Hematopoietic multipotent progenitor cell treated with erythropoietin and hydrocortisone succinate and interleukin-3 and kit ligand, for 15 days (in vitro differentiated cells): ENCODE measurements at places on chromosomes 12 and 14.

- no peak for DNase-seq
These were observed 5.2 kb upstream of the TMEM132C start for GRCh38 chr12:128261757-128262156.

DNA sequence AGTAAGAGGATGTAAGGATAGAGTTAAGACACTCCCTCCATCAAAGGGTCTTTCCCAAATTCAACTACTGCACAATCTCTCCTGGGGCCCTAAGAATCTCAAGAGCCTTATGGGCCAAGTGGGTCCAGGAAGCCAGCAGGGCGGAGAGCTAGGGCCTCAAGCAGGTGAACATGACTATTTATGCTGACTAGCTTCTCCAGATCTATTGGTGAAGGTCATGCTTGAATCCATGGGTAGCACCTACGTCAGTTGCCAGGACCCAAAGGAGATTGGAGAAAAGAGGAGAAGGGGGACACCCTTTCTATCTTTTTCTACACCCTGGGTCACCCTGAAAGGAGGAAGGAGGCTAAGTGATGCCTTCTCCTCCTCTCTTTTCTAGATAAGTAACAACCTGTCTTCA lies 534.2 kb upstream of the MIS18BP1 start:
- no peak for DNase-seq

GRCh38 chr14:51564986-51565604 lies 86.6 kb upstream of the FRMD6 start:
- no peak for DNase-seq

DNA sequence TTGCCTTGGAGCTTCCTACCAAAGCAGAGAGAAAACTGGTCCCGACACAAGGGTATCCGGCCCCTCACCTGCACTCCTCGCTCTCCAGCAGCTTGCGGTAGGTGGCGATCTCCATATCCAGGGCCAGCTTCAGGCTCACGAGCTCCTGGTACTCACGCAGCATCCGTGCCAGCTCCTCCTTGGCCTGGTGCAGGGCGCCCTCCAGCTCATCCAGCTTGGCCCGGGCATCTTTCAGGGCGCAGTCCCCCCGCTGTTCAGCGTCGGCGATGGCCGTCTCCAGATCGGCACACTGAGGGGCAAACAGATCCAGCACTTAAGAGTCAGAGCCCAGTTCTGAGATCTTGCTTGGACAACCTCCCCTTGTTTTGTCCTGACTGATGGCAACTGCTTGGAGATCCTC lies 13.7 kb downstream of the KRT72 start:
- no peak for DNase-seq

DNA sequence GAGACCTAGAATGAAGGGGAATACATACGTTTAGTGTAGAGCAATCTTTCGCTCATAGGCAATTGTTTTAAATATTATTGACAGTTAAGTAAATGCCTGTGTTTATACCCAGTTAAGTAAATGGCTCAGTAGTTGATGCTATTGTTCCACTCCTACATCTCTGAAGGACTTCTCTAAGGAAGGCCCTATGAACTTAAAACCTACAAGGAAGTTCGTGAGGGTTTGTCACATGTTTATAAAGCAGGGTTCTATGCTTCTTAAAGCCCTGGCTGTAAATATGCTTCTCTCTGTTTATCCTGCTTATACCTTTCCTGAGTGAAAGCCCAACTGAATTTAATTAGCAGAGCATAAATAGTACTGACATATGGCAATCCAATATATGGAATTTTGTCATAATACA lies 282.1 kb upstream of the NPAS3 start:
- DNase-seq = no peak

- DNase-seq = no peak
These were observed 75.4 kb downstream of the ETV6 start for GRCh38 chr12:11724888-11725311.

- DNase-seq = no peak
These were observed 21.2 kb downstream of the TDG start for GRCh38 chr12:103986829-103987228.

- DNase-seq = no peak
These were observed 8.0 kb downstream of the DTX1 start for GRCh38 chr12:113064395-113065125.

- DNase-seq = no peak
These were observed 62.7 kb upstream of the PELI2 start for GRCh38 chr14:56055511-56055910.

DNA sequence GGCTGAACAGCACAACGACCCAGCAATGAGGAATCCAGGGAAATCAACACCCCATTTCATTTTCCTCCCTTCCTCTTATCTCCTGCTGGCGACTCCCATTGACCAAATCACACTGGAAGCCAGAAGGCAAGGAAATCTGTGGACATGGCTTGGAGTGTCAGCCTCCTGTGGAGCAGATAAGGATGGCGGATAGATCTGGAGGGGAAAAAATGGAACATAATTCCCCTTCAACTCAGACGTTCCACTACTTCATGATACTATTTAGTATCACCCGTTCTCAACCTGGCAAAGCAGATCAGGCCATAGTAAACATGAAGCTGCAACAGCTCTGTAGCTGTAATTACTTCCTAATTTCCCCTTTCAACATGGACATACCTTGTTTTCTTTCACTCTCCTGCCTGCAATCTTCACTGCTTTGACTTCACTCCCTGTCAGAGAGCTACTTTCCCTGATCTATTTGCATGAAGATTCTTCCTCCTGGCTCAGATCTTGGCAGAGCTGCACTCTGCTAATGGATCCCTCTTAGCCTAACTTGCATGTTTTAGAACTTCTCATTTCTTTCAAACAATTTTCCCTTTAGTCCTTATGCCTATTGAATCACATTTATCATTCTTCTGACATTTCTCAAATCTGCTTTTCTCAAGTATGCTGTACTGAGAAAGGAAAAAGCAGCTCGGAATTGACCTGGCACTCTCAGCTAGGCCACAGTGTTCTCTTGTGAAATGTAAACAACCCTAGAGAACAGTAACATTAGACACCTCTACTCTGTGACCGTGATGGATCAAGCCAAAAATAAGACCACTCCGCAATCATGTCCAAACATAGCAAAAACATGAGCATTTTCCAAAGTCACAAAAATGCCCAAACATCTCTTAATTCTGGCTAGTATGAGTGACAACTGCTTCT lies 135.1 kb downstream of the ETNK1 start:
- DNase-seq = no peak

DNA sequence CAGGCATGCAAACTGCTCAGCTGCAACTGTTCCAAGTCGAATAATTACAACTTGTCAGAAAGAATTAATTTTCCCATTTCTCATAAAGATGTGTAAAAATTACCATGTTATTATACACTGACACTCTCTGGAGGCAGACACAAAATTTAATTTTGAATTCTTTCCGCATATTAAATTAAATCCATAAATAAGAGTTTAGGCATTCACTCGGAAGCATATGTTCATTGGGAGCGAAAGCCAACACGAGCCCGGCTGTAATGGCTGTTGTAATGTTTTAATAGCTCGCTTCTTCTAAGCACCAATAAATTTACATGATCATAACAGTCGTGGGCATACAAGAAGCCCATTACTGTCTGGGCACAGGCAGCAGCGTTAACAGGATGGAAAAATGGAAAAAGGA lies 189.6 kb upstream of the SOX5 start:
- no peak for DNase-seq

GRCh38 chr12:30694412-30695198 lies 1.1 kb downstream of the IPO8 start:
- DNase-seq = no peak

- DNase-seq = no peak
These were observed 81.6 kb upstream of the TMTC2 start for GRCh38 chr12:82605115-82605514.

DNA sequence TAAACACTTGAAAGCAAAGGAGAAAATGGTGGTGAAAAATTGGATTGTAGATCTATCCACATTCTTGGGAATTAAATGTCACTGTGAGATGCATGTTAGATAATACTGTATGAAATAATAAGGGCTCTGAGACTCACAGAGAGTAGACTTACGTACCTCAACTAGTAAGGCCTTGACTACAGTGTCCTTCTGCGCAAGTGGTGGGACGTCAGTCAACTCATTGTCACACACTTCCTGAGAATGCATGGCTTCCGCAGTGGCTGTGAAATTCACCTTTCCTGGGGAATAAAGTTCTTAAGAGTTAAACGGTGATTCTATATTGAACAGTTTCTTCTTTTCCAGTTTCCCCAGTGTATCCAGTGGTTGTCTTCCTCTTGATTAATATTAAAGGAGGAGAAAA lies 32.6 kb upstream of the PZP start:
- no peak for DNase-seq

DNA sequence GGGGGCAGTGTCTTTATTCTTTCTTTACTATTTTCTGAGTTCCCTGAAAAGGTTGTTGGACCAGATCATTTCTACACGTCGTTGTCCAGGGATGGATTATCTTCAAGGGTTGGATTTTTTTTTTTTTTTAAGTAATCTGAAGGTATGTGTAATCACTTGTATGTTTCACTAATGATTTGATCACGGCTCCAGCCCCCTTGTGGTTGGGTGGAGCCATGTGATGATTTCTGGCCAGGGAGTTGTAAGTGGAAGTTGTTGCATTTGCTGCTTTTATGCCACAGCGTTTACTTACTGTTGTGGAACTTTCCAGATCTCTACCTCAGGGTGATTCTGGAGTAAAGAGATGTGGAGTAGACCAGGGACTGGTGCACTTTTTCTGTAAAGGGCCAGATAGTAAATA lies 390.3 kb downstream of the AACS start:
- no peak for DNase-seq

GRCh38 chr12:15488481-15488880 lies 166.2 kb downstream of the PTPRO start:
- no peak for DNase-seq

GRCh38 chr12:105819549-105819948 lies 319.2 kb downstream of the NUAK1 start:
- DNase-seq = no peak

- no peak for DNase-seq
These were observed 22.1 kb downstream of the PRKD1 start for GRCh38 chr14:29905543-29905942.

- no peak for DNase-seq
These were observed 151.6 kb downstream of the KICS2 start for GRCh38 chr12:64070454-64070853.

DNA sequence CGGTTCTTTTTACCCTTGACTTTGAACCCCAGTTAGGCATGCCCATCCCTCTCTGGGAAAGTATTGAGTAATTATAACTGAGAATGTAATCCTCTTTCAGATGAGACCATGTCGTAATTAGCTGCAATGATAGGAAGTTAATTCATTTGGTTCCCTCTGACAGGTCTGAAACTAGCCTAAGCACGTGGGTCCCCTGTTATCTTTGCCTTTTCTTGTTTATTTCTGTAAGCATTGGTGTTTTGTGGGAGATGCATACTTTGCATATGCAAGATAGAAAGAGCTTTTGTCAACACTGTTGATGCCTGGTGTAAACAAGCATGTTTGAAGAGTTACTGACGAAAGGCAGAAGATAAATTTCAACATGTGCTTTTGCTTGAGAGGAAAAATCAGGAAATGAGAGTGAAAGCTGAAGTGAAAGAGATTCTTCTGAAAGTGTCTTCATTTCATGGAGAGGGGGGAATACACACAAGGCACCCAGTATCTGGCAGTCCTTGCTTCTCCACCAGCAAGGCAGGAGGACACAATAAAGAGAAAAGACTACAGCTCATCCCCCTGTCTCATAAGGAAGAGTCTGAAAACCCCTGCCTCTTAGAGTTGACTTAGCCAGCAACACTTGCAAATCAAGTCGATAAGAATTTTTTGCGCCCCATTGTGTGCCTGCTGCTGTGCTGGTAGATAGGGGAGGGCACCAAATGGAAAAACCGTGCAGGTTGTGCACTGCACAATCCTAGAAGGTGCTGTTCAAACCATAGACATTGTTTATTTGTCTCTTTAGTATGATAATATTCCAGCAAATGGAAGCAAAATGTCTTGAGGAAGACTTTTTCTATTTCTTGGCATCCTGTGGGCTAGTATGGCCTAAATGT lies 77.8 kb downstream of the SLC24A4 start:
- DNase-seq = no peak

GRCh38 chr14:65637780-65638179 lies 225.2 kb downstream of the FUT8 start:
- DNase-seq = no peak

DNA sequence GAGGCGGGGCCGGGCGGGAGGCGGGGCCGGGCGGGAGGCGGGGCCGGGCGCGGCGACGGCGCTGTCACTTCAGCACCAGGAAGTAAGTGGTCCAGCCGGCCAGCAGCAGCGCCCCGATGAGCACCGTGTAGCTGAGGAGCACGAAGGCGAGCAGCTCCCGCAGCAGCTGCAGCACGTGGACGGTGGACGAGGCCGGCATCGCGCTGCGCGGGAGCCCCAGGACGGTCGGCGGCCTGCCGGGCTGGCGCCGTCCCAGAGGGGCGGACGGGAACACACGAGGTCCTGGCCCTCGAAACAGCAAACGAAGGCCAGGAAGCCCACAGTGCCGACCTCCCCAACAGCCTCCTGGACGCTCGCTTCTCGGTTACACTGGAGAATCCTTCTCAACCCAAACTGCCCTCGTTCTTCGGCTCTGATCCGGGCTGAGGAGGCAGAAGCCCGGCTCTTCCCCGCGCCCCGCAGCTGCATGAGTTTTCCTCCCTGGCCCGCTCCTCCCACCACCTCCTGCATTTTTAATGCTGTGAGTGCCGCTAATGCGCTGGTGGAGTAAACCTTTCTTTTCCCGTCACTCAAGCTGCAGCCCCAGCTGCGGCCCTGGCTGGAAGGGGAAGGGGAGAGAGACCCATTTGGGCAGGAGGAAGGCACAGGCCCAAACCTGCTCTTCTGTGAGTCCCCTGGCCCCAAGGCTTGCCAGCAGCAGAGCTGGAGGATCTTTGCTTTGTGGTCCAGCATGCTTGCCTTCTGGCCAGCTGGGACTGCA lies 694 bp upstream of the DIABLO start:
- DNase-seq = no peak

DNA sequence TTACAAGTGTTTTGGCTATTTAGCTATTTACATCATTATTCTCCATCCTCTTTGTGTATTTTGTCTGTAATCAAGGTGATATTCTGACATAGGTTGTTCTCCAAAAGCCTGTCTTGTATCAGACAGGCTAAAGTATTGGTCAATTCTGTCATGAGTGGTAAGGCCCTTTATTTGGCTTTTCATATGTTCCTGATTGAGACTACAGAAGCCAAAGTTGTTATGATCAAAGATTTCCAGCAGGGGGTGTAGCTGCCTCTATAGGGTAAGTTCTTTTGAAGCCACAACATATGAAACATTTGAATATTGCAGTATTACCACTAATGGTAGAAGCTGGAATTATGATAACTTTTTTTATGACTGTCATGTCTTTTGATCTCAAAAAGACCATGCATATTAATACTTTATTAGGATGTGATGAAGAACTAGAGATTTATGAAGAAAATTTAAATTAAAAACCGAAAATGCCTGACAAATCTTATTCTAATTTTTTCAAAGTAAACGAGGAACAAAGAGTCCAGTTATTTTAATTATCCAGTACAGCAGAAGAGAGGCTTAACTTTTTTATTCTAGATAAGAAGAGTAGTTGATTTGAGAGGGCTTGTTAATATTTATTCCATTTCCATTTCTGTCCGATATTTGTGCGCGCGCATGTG lies 3.4 kb upstream of the ARHGAP5 start:
- peak; percentile 81 for DNase-seq
